Daoy (cell line): ENCODE measurements at places on chromosomes 3 and 15. TPM values are rescaled to one million over a fixed set of nuclear protein-coding genes. Genes with fewer than 3 reads are reported as not detected.

- no peak for DNase-seq
Observed at GRCh38 chr3:32945136-32945535, 6.3 kb upstream of the CCR4 start.

The GPR27 gene
- 2.5 and 5.0 TPM in 2 replicates for total RNA-seq

GRCh38 chr3:32794487-32795308 is 23.1 kb upstream of the TRIM71 start:
- DNase-seq: no peak

The LTK gene
- 0.40 and 0.57 TPM in 2 replicates for total RNA-seq

DNA sequence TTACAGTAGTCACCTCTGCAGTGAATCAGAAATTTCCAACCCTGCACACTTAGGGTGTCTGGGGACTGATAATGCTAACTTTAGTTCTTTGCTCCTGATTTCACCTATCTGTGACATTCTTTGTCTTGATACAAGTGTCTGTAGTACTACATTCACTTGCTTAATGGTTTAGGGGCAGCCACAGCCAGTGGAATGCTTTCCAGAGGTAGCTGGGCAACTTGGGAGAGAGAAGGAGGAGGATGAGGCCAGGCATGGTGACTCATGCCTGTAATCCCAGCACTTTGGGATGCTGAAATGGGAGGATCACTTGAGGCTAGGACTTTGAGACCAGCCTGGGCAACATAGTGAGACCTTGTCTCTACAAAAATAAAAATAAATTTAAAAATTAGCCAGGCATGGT is 8.5 kb downstream of the BAHD1 start:
- peak; percentile 43 for DNase-seq

The BLM gene
- total RNA-seq: 23.5 and 24.8 TPM in 2 replicates

DNA sequence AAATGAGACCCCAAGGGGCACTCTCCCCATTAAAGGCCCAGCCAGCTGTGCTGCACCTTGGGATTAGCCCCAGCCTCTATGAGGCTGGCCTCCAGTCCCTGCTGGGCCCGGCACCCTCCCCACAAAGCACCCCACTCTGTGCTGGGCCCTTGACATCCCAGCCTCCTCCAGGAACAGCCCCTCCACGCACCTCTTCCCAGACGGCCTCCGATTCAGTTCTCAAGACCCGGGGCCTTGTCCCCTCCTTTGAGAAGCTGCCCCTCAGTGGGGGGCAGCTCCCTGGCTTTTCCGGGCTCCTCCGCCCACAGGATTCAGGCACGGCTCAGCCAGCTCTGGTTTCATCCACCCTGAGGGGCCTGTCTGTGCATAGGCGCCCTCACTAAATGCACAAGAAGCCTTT is 144.1 kb downstream of the LRRK1 start:
- no peak for DNase-seq

DNA sequence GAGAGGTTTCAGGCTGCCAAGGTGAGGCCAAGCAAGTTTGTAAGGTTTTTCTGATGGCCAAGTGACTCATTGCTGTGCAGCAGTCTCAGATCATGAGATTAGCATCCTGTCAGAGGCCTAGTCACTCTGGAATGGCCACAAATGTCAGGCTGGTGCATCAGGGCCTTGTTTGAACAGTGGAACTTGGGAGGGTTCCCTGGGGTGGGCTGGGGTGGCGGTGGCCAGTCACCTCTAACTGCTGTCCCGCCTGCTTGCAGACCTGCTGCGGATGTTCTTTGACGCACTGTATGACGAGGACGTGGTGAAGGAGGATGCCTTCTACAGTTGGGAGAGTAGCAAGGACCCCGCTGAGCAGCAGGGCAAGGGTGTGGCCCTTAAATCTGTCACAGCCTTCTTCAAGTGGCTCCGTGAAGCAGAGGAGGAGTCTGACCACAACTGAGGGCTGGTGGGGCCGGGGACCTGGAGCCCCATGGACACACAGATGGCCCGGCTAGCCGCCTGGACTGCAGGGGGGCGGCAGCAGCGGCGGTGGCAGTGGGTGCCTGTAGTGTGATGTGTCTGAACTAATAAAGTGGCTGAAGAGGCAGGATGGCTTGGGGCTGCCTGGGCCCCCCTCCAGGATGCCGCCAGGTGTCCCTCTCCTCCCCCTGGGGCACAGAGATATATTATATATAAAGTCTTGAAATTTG is 2.8 kb upstream of the FAM131A start:
- peak; percentile 82 for DNase-seq

DNA sequence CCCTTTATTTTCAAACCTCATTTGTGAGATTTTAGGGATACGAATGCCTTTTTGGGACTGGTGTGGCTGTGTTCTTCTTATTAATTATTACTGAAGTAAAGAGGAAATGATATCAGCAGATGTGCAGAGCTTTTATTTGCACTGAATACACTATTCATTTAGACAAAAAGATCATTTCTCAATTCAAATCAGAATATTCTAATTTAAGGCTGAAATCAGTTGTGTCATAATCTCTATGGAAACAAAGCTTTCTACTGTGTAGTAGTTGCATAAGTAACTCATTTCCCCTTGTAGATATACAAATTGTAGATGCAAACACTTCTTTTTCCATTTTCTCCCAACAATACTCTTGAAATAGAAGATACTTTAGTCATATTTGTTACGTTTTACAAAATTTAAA is 56.0 kb downstream of the PDE8A start:
- no peak for DNase-seq
